ENCODE measurements at places on chromosomes 3 and 15.

- peak; percentile 92 for DNase-seq
Measured at GRCh38 chr3:172201870-172202236, 162.5 kb downstream of the FNDC3B start.

- DNase-seq = no peak
Measured at GRCh38 chr3:169186596-169186995, 476.9 kb downstream of the MECOM start.

DNA sequence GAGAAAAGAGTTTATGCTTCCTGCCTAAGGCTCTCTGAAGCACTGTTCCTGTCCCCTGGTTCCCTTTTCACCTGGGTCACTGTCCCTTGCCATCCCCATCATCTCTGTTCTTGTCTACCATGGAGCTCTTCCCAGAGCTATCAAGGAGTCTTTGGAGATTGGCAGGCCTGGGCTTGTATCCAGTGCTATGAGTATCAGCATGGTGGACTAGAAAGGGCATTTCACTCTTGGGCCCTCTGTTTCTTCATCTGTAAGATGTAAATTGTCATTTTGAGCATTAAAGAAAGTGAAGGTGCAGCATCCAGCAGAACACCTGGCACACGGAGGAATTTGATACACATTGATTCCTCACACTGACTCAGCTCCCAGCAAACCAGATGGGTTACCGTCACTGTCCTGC is 388.2 kb downstream of the CACNA2D3 start:
- DNase-seq = no peak

DNA sequence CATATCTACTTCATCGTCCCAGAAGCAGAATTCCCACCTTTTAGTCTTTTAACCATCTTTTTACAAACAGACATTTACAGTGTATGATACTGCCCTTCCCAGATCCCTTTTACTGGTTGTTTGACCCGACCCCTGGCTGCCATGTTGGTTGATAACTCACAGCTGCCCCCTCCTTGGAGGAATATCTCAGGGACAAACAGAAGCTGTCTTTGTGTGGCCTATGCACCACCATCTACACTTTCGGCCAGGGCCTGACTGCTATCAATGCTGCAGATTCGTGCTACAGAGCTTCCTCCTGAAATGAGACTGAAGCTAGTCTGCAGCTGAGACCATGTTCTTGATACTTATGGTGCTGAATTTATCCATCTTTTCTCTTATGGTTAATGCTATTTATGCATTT is 6.6 kb upstream of the POLQ start:
- DNase-seq = peak; percentile 30

DNA sequence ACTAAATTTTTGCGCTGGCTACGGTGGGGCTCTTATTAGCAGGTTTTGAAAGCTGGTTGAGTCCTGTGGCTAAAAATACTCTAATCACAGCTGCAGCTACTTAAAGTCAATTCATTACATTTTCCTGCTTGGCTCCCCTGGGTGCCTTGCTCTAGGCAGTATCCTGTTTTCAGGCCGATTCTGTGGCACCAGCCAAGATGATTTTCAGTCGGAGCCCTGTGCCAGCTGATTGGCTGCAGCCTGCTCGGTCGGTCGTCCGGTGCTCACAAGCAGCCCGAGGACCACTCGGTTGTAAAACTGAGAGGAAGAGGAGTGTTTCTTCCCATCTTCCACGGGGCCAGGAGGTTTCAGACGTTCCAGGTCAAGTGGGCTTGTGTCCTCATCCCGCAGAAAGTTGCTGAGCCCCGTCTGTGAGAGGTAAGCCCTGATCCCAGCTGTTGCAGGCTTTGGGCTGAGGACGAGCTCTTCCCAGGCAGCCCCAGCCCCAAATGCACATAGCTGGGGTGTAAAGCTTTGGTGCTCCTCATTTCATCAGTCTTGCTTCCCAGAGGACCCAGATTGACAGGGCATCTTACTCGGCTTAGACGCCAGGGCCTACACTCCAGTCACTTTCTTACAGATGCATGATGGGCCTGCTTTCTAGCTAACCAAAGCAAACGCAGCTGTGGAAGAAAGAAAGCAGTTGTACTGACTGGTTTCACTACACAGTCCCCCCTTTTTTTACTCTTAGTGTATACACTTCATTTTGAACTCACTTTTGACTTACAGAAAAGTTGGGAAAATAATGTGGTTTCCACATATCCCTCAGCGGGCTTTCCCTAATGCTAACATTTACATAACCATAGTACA is 15.9 kb downstream of the LYSMD4 start:
- DNase-seq = no peak

- peak; percentile 71 for DNase-seq
Measured at GRCh38 chr15:67967871-67968431, 86.2 kb upstream of the PIAS1 start.

DNA sequence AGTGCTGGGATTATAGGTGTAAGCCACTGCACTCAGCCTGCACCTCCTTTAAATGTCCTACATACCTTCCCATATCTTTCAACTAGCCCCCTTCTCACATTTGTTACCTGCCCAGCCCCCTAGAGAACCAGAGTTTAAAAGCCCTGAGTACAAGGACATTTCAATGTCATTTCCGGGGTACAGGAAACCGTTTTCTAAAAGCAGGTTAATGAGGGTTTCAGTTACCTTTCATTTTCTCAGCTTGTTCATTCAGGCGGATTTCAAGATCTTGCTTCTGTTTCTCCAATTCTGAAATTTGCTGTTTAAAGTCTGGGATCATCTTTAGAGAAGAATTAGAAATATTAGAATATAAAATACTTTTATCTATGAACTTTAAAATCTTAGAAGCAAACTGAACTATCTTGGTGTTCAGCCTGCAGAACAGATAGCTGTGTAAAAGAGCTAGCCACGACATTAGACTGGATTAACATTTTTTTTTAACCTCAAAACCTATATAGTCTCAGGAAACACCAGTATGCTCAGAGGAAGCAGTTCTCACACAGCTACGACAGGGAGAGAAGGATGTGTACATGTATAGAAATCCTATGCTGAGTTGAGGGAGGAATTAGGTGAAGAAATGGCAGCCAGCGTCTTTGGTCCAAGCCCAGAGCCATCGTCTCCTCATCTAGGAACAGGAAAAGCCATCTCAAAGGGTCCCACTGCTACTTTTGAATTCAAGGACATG is 29.9 kb upstream of the GNB5 start:
- DNase-seq = no peak

DNA sequence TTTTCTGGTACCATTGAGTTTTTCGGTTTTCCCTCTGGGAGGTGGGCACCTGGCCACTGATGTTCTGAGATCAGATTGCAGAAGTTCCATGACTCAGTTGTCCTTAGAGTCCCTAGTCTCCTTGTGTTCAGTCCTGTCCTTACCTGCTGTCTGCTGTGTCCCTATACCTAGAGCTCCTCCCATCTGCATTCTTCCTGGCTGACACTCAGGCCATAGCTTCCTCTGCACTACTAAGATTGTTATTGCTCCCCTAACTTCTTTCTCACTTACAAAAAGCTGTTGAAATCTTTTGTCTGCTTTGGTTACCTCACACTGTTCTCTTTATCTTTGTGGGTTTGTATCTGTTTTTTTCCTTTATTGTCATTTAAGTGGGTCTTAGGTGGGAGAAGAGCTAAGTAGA is 13.2 kb downstream of the USP3 start:
- no peak for DNase-seq

DNA sequence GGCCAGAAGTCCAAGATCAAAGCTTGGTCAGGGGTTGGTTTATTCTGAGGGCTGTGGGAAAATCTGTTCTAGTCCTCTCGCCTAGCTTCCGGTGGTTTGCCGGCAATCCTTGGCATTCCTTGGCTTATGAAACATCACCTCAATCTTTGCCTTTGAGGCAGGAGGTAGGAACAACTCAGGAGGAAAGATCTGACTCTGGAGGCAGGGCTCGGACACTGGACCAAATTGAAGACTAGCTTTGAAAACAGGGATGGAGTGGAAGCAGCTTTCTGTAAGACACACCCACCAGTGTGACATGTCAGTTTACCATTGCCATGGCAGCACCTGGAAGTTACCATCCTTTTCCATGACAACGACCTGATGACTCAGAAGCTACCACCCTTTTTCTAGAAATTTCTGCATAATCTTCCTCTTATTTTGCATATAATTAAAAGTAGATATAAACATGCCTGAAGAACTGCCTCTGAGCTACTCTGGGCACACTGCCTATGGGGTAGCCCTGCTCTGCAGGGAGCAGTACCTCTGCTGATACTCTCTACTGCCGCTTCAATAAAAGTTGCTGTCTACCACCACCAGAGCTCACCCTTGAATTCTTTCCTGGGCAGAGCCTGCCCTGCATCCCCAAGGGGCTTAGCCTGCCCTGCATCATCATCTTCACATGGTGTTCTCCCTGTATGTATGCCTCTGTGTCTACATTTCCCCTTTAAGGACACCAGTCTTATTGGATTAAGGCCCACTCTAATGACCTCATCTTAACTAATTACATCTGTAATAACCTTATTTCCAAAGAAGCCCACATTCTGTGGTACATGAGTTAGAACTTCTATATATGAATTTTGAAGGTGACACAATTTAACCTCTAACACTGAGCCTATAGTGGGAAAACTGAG is 38.3 kb upstream of the TM4SF4 start:
- DNase-seq = peak; percentile 52

- DNase-seq = no peak
Measured at GRCh38 chr3:66633402-66634381, 132.9 kb upstream of the LRIG1 start.

- peak; percentile 41 for DNase-seq
Measured at GRCh38 chr3:178318941-178319816, 217.1 kb upstream of the KCNMB2 start.

DNA sequence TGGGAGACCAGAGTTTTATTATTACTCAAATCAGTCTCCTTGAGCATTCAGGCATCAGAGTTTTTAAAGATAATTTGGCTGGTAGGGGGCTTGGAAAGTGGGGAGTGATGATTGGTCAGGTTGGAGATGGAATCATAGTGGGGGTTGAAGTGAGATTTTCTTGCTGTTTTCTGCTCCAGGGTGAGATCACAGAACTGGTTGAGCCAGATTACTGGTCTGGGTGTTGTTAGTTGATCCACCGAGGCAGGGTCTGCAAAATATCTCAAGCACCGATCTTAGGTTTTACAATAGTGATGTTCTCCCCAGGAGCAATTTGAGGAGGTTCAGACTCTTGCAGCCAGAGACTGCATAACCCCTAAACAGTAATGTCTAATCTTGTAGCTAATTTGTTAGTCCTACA is 141.0 kb downstream of the OTOL1 start:
- no peak for DNase-seq

- no peak for DNase-seq
Measured at GRCh38 chr3:151478335-151478697, 17.5 kb upstream of the IGSF10 start.

DNA sequence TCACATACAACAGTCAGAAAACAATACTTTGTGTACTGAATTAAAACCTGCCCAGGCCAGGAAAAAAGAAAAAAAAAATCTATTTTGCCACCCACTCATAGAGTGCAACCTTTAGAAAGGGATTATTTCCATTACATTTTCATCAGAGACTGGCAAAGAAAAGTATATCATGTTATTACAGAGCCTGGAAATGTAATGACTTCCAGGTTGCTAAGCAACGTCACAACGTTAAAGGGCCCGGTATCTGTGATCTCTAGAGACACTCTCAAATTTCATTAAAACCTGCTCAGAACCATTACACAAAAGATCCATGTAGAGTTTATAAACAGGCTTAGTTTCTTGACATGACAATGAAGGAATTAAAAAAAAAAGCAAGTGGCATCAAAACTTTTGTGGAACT is 170.5 kb downstream of the CTNNB1 start:
- no peak for DNase-seq

- DNase-seq = peak; percentile 94
Measured at GRCh38 chr3:30597131-30597768, 9.2 kb upstream of the TGFBR2 start.

DNA sequence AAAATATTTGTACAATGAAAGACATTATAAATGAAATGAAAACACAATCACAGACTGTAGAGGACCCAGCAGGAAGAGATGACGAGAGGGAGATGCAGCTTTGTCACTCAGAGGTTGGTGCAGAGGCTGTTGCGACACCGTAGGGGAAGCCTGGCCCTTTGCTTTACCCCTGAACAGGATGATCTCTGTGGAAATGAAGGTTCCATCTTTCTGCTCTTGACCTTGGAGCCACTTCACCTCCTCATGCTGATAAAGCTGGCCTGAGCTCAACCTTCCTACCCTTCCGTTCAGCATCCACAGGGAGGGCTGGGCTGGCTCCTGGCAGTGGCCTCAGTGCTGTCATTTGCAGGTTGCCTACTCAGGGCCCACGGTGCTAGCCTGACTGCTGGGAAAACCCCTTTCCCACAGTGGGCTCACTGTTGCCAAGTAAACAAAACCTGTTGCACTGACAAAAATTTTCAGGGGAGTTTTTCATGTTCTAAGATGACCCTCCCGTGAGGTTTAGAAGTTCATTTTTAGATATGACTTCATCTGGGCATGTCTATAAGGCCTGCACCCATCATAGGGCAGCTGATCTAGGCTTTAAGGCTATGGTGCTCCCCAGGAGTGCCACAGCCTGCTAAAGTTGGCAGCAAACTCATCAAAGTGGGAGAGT is 3.0 kb upstream of the CD80 start:
- no peak for DNase-seq

DNA sequence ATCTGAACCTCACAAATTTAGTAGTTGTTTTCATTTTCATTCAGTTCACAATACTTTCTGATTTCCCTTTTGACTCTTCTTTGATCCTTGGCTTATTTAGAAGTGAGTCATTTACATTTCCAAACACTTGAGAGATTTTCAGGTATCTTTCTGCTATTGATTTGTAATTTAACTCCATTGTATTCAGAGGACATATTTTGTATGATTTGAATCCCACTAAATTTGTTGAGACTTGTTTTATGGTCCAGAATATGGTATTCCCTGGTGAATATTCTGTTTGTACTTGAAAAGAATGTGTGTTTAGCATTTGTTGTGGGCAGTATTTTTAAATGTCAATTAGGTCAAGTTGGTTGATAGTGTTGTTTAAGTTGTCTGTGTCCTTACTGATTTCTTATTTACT is 29.6 kb downstream of the FAN1 start:
- no peak for DNase-seq

- no peak for DNase-seq
Measured at GRCh38 chr15:71275566-71276335, 160.5 kb downstream of the THSD4 start.

DNA sequence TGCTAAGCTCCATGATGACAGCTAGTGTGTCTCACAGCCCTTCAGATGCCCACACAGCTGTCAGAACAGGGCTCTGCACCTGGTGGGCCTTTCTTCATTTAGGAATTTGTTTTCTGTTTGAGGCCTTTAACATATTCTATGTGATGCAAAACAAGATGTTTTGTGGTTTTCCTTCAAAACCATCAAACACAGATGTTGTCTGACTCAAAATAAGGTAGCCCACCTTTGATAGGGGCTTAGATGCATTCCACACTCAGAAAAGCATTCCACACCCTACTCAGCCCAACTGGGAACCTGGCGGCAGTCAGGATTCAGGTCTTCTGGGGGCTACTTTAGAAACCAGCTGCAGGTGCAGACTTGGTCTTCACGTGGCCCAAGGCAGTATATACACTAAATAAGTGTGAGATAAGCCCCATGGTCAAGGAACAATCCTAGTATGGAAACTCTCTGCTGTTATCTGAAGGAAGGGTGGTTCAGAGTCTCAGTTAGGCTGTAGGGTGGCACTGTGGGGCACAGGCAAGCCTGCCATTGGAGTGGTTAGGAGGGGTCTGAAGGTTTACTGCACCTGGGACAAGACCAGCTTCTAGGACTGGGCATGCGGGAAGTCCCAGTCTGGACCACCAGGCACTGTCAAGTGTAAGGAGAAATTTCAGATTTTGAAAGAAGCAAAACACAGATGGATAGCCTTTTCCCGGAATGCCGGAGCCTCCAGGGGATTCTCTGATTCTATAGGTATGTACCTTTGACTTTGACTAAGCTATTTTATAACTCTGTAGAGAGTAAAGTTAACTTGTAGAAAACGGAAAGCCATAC is 20.1 kb downstream of the LRRC2 start:
- DNase-seq = no peak

Data from fibroblast of lung (primary cell).